ENCODE measurements at places on chromosomes 2 and 18.

- no peak for DNase-seq
Measured at GRCh38 chr2:12074126-12074844, 327.9 kb downstream of the LPIN1 start.

- DNase-seq, result no peak
Measured at GRCh38 chr2:158006961-158007719, 94.5 kb upstream of the UPP2 start.

DNA sequence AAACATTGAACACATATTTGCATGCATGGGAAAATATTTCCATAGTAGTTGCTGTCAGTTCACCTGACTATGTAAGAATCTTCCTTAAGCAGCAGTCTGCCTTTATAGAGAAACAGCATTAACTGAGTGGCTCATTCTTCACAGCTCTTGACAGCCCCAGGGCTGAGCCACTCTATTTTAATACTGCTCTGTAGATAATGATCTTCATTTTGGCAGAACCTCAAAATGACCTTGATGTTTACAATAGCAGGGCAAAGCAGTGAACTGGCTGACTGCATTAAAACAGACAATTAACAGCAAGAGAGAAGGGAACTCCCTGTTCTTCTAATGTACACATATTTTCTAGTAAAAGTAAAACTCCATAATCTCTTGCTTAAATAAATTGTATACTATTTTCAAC lies 580.6 kb upstream of the SOX11 start:
- DNase-seq, result no peak

- no peak for DNase-seq
Measured at GRCh38 chr2:2238726-2239269, 92.3 kb downstream of the MYT1L start.

GRCh38 chr2:24209389-24210105 lies 34.7 kb downstream of the FAM228A start:
- DNase-seq, result no peak

- DNase-seq, result no peak
Measured at GRCh38 chr2:235911633-235912233, 256.5 kb downstream of the GBX2 start.

DNA sequence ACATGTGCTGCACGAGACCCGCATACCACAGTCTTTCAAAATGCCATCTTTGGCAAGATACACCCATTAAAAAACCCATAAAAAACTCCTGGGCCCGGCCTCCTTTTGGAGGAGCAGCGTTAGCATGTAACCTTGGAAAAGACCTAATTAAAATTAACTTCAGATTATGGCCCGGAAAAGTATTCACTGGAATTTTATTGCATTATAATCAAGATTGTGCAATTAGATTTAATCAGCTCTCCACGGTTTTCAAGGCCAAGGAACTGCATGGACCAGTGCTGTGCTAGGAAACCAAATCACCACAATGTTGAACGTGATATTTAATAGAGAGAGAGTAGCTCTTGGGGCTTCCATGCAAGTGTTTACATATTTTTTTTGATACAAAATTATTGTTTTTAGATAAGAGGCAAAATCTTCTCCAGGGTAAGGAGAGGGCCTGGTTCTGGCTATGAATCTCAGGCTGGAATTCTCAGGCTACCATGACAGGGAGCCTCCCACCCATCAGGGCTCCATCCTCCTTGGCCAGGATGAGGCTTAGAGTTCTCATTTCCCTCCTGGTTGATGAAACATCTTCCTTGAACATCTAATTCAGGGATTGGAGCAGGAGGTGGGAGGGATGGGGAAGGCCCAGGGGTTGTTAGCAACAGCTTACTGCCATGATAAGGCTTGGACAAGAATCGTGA lies 82.0 kb upstream of the TTC39C start:
- no peak for DNase-seq

- DNase-seq, result no peak
Measured at GRCh38 chr2:176902454-176902853, 310.1 kb upstream of the HNRNPA3 start.

GRCh38 chr2:177363332-177363731 lies 29.2 kb upstream of the AGPS start:
- no peak for DNase-seq

GRCh38 chr2:189870381-189871085 lies 86.3 kb downstream of the PMS1 start:
- no peak for DNase-seq

DNA sequence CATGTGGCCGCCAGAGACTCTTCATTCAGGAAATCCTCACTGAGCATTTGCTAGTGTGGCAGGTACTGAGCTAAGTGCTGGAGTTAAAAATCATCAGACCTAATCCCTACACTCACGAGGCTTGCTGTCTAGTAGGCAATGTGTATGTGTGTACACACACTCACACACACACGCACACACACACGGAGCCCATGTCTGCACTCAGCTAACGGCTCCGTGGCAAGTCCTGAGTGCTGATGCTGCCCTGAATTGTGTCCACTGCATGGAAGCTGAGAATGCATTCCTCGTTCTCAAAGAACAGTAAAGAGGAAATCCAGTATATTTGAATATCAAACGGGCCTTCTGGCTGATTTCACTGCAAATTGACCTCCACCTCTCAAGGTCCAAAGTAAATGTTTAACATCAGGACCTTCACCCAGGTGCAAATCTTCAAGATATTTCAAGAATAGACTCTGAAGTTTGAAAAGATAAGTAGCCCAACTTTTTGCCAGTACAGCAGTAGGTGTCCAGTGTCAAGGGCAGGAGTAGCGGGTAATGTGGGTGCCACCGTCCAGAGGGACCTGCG lies 136.1 kb upstream of the TTC39C start:
- no peak for DNase-seq

DNA sequence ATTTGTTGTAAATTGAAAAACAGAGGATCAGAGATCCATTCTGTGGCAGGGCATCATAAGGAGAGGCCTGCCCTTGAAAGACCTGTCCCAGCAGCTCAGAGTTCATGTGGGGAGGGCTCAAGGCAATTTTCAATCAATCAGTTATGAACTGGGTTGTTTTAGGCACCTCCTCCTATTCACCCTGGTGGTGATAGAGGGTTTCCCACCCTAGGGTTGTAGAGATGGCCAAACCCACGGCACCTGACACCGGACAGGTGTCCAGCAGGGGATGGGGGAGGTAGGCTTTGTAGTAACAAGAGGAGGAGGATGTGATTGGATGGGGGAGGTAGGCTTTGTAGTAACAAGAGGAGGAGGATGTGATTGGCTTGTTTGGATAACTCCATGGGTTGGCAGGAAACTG lies 205.7 kb downstream of the SOCS6 start:
- no peak for DNase-seq

Measured in amygdala (tissue), 56 donors.